ENCODE measurements at places on chromosomes 3 and 15.

GRCh38 chr3:192332386-192333291 lies 394.7 kb downstream of the FGF12 start:
- DNase-seq, result no peak

DNA sequence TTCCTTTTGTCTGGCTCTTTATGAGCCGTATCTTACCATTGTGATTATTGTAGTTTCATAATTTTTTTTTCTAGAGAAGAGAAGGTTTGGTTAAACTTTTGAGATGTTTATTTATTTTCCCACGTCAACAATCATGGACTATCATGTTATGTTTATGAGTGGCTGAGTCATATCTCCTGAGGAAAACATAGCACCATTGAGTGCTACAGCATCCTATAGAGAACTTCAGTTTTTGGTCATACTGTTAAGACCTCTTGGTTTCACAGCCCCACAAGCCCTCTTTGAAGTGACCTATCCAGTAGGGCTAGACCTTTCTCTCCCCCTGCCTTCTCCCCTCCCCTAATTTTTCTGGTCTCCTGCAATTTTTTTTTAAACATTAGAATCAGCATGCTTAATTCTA lies 20.8 kb downstream of the PIK3CA start:
- DNase-seq, result no peak

- DNase-seq, result no peak
Observed at GRCh38 chr15:40914013-40914412, 15.1 kb upstream of the DLL4 start.

- no peak for DNase-seq
Observed at GRCh38 chr3:116517308-116517707, 72.0 kb upstream of the LSAMP start.

GRCh38 chr3:111989061-111989678 lies 9.6 kb upstream of the TAGLN3 start:
- no peak for DNase-seq

- no peak for DNase-seq
Observed at GRCh38 chr15:30650012-30650929, 24.3 kb downstream of the ARHGAP11B start.

- DNase-seq, result no peak
Observed at GRCh38 chr3:62525281-62525680, 151.9 kb upstream of the FEZF2 start.

DNA sequence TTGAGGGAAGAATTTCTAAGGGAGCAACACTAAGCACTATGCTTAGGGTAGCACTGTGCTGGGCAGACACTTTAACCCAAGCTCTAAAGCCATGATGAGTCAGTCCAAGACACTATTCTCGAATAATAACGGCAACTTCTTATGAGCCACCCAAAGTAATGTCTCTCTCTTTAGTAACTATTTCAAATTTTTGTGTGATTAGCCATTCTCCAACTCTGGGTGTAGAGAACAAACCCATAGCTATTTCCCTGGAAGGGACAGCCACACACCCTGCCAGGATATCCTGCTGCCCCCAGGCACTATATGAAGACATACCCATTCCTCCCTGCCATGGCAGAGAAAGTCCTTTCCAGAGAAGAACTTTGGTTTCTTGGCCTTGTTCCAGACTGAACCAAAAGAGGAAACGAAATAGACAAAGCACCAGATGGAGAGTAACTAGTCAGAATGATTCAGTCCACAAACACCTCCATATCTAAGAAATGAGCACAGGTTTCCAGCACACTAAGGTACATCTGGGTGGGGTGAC lies 384.9 kb upstream of the THBS1 start:
- no peak for DNase-seq

DNA sequence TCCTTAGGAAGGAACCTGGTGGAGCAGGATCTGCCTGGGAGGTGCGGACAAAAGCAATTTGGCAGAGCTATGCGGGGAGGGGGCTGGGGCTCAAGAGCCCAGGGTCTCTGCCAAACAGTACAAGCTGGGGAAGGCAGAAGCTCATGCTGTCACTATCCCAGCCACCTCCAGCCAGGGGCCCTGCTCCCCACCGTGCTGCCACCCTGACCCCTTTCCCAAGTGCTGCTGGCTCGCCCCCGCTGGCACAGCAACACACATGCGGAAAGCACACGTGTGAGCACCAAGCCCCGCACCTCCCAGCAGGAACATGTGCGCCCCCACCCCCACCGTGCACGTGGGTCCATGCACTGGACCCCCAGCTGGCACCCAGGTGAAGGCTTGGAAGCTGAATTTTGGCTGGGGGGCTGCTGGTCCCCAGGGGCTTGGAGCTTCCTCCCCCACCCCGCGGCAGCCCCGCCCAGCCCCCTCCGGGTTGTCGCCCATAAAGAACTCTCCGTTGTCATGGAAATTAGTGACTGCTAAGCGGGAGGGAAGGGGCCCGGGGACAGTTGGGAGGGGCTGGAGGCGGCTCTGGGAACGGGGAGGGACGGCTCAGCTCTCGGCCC lies 742 bp downstream of the CAMKV start:
- no peak for DNase-seq

DNA sequence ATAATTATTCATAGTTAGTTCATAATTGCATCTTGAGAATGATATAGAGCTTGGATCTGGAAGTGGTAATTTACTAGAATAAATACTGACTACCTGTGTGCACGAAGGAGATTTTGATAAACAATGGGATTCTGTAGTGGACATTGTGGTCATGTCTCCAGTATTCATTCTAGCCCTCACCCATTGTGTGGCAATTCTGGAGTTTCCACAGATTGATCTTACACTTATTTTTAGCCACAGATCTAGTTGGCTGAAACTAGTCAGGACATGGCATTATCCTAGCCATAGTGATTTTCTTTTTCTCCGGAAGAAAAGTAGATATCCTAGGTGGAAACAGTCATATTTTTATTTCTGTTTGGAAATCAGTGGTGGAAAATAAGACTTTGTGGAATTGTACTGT lies 833.1 kb downstream of the NAALADL2 start:
- DNase-seq, result no peak

- no peak for DNase-seq
Observed at GRCh38 chr15:31098491-31098917, 3.0 kb downstream of the TRPM1 start.

DNA sequence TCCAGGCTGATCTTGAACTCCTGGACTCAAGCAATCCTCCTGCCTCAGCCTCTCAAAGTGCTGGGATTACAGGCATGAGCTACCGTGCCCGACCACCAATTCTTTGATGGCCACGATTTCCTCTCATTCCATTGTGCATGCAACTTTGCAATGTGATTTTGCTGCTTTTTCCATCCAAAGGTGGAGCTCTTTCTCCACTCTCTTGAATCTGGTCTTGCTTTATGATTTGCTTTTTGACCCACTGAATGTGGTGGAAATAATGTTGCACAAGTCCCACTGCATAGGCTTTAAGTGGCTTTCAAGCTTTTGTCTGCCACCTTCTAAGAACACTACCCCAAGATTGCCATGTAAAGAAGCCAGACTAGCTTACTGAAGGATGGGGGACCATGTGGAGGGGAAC lies 10.6 kb downstream of the RPS27L start:
- no peak for DNase-seq

DNA sequence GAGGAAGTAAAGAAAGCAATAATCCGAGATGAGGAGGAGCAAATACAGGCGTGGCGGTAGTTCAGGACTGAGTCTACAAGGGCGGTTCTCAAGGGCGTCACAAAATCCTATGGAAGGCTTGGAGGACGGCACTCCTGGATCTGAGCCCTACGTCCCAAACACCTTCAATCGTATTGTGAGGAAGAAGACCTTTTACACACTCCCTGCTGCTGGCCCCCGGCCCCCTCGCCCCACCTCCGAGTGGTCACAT lies 747 bp downstream of the PLD1 start:
- no peak for DNase-seq

- DNase-seq, result no peak
Observed at GRCh38 chr3:188322135-188322887, 168.4 kb downstream of the LPP start.

DNA sequence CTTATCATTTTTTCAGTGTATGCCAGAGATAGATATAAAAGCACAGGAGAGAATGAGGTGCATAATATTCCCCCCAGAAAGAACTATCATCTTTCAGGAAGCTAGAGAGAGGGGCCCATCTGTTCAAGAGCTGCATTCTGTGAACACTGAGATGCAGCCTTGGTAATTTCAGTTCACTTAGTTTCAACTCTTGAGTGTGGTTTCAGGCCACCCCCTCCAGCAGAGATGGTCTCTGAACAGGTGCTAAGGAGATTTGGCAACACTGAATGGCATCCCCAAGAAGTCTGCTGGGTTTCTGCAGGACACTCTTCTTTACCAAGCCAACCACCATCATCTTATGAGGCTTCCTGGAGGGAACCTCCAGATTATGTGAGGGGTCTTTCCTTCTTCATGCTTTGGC lies 30.4 kb upstream of the LIMD1 start:
- DNase-seq, result no peak

GRCh38 chr3:3664935-3665334 lies 134.3 kb upstream of the LRRN1 start:
- DNase-seq, result no peak

GRCh38 chr3:10968401-10968800 lies 24.1 kb upstream of the SLC6A1 start:
- DNase-seq, result peak; percentile 70

GRCh38 chr15:70313099-70314017 lies 215.6 kb upstream of the TLE3 start:
- DNase-seq, result no peak

GRCh38 chr3:152436707-152437590 lies 168.2 kb downstream of the MBNL1 start:
- no peak for DNase-seq

DNA sequence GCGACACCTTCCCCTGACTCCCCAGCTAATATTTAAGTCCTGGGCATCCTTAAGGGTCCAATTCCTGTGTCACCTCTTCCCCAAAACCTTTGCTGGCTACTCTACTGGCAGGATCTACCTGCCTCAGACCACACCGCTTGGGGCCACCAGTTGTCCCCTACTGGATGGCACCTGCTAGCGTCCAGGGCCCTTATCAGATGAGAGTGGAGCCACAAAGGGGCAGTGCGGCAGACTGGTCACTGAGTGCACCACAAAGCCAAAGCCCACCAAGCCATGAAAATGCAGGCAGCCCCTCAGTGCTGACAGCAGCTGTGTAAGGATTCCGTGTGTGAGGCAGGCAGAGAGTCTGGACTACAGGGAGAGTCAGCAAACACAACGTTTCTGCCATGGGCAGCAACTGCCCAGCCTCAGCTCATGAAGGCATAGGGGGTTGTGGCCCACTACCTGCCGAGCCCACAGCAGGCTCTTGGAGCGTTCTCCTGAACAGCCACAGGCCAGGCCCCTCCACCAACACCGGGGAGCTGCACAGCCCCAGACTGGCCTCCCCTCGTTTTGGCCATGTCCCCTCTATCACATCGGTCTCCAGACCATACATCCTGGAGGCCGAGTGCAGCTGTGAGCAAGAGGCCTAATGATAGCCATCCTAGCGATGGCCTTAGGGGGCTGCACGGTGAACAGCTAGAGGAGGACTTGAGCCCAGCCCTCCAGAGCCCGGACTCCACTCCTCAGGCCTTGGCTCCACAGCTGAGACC lies 32.3 kb downstream of the ALDH1L1 start:
- peak; percentile 3 for DNase-seq

DNA sequence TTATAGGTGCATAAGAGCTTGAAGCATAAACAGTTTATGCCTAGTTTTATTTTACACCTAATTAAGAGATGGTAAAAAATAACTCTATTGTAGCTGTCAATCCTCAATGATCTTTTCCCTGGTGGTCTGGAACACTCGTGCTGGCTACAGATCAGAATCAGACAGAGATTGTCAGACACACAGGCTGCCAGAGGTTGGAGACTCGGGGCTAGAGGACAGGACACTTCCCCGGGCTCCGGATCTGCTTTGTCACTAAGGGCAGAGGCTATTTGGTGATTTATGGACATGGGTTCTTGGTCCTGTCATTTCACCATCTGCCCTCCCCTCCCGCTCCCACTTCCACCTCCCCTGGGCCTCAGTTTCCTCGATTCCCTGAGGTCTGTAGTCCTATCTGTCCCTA lies 16.5 kb upstream of the FAM174B start:
- no peak for DNase-seq

DNA sequence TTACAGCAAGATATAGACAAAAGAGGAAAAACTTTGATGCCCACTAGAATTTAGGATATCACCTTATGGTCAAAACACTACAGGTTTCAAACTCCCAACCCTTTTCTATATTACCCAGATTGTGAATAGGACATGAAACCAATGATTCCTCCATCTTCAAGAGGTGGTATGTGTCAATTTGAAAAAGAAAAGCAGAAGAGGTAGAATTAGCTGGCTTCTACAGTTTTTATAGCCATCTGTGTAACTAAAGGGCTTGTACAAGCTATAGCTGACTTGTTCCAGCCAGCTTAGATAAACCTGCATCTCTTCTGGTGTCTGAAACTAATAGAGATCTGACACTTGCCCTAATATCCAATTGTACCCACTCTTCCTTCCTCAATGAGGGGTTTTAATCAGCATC lies 24.9 kb upstream of the HGD start:
- no peak for DNase-seq

DNA sequence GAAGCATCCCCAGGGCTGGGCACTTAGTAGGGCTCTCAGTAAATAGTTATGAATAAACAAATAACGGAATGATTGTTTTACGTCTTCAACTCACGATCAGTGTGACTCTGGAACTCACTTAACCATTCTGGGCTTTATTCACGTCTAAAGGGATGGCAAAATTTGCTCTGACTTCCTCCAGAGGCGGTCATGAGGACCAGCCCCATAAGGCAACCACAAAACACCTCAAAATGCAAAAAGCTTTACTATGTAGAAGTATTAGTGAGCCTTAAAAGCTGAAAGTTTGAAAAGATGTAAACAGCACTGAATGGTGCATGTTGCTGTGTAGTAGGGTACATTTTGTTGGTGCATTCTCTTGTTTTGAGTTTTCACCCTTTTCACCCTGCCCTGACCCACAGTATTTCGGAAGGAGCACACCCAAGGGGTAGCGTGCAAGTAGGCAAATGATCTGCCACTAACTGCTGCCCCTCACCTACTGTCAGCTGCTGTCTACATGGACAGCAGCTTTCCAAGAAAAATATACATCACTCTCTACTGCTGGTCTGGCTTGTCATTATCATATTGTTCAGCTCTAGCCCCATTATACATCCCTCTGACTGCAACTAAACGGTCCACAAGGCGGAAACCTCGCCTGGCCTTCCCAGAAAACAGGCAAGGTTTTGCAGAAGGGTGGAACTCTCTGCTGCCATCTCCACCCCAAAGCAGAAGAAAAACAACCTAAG lies 308.5 kb upstream of the PROK2 start:
- no peak for DNase-seq

GRCh38 chr15:92097474-92098178 lies 244.1 kb downstream of the SLCO3A1 start:
- peak; percentile 62 for DNase-seq

Measured in right forelimb (tissue), 1 donor.